Stimulated activated CD4-positive, alpha-beta T cell treated with anti-CD3 and anti-CD28 coated beads, Interleukin-4, amount 100 ng/mL, for 4 hours (primary cell): ENCODE measurements at places on chromosomes 1 and 21.
A peak's percentile ranks its signal among the peaks of the same experiment; 100 is the strongest.

GRCh38 chr1:170596701-170597100 is 64.7 kb downstream of the GORAB start:
- no peak for DNase-seq

GRCh38 chr1:172486805-172487454 is 43.1 kb upstream of the PIGC start:
- no peak for DNase-seq

GRCh38 chr1:181972256-181972655 is 89.3 kb downstream of the ZNF648 start:
- DNase-seq = no peak

DNA sequence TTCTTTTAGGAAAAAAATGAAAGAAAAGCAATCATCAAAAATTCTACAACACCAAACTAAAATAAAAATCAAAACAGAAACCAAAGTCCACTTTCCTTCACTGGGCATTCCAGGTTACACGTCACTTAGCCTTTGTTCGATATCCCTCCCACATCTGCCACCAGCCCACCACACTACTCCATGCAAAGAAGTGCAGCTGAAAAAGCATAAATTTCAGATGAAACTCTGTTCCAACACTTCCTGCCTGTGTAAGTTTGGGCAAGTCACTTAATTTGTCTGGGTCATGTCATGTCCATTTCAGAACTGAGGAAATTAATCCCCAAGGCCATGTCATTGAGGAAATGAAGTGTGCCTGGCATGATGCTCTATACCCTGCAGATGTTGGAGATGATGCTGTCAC is 354.3 kb upstream of the USP24 start:
- no peak for DNase-seq

DNA sequence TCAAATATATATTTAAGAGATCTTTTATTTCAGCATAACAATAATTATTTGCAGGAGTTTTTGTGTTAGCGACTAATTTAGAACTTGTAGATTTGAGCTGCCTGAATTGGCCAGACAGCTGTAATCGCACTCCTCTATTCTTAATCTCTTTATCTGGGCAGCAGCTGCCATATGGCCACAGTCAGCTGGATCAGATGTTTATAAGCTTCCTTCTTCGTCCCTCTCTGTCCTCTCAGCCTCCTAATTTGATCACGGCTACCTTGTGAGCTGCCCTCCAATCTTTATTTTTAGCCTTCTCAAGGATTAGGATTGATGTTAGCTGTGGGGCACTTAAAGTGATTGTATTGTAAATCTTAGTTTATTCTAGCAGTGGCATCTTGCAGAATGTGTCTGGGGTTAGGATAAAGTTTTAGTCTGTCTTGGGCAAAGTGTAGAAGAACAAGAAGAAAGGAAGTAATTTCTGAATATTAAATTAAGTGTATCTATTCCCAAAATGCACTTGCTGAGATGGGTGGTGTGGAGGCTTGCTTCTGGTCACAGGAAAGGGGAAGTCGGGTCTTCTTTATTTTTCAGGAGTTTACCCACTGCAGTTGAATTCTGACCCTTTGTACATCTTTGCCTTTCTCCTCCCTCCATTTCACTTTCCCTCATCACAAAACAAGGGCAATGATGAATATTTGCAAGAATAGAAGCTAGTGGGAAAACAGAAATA is 1.1 kb downstream of the ZBTB18 start:
- DNase-seq = no peak

GRCh38 chr1:173042806-173043205 is 7.9 kb downstream of the TNFSF18 start:
- no peak for DNase-seq

- peak; percentile 47 for DNase-seq
Measured at GRCh38 chr21:42145569-42146272, 73.2 kb upstream of the ABCG1 start.

- DNase-seq = no peak
Measured at GRCh38 chr1:14415396-14415795, 183.1 kb upstream of the KAZN start.

GRCh38 chr1:7680955-7681268 is 90.2 kb upstream of the VAMP3 start:
- no peak for DNase-seq

DNA sequence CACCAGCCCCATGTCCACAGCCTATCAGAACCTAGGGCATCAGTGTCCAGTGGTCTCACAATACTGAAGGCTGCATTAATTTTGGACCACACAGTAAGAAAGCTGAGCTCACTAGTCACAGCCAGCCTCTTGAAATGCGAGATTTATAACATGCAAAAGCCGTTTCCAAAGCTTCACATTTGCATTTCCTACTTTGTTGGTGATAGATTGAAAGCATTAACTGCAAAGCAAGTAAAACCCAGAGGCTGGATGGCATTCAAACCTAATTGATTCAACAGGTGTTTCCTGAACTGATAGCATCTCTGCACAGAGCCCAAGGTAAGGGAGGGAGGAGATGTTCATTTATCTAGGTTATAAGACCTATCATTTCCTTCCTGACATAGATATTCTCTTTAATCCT is 410.1 kb downstream of the OMA1 start:
- DNase-seq = no peak

DNA sequence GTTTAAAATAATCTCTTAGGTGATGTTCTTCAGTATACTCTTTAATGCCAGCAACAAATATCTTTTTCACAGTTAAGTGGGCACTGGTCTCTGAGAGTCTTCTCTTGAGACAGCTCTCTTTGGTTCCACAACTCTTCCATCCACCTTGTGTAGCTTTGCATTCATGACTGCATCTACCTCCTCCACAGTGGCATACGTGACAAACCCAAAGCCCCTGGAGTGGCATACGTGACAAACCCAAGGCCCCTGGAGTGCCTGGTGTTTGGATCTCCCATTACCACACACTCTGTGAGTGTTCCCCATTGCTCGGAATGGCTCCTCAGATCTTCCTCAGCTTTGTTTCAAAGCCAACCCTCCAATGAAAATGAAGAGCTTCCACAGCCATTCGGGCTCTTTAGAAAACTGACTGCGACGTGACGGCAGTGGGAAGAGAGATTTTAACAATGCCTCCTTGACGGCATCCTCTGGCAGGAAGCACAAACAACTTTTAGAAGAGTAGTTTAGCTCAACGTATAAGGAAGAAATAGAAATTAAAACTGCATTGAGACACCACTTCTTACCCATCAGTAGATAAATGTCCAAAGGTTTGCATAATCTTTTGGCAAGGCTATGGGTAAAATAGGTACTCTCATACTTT is 45.8 kb downstream of the SLC30A7 start:
- DNase-seq = no peak
